ENCODE measurements at places on chromosomes 11 and 22.
A peak's percentile ranks its signal among the peaks of the same experiment; 100 is the strongest.

- DNase-seq, result no peak
Observed at GRCh38 chr22:28896611-28897010, 13.2 kb downstream of the ZNRF3 start.

GRCh38 chr11:62103986-62104385, 19.8 kb upstream of the INCENP start:
- no peak for DNase-seq

DNA sequence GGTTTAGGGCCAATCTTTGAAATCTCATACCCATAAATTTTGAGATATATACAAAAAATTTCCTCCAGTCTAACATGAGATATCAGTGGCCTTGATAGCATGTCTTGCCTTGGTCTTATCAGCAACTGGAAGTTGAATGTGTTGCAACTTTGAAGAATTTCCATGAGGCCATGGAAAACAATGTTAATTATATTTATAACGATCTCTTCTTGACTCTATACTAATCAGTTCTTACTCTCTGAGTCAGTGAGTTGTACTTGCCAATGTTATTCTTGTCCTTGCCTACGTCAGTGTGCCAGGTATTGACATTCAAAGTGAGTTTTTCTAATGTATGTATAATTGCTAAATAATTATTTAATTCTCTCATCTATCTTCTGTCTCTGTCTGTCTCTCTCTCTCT, 535.1 kb downstream of the KCNA4 start:
- no peak for DNase-seq

DNA sequence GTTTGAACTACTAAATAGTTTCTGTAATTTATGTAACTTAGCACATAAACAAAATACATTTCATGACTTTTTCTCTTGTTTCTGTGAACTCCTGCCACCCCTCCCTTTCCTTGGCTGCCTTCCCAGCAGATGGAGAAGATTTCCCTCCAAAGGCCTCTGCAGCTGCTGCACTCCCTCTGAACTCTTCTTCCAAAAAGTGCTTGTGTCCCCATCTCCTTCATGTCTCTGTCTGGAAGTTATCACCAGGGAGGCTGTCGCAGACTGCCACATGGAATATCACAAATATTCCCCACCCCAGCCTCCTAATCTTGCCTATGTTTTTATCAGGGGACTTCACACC, 1068.3 kb downstream of the OPCML start:
- no peak for DNase-seq

GRCh38 chr11:61150706-61151544, 10.3 kb downstream of the VPS37C start:
- DNase-seq, result no peak

DNA sequence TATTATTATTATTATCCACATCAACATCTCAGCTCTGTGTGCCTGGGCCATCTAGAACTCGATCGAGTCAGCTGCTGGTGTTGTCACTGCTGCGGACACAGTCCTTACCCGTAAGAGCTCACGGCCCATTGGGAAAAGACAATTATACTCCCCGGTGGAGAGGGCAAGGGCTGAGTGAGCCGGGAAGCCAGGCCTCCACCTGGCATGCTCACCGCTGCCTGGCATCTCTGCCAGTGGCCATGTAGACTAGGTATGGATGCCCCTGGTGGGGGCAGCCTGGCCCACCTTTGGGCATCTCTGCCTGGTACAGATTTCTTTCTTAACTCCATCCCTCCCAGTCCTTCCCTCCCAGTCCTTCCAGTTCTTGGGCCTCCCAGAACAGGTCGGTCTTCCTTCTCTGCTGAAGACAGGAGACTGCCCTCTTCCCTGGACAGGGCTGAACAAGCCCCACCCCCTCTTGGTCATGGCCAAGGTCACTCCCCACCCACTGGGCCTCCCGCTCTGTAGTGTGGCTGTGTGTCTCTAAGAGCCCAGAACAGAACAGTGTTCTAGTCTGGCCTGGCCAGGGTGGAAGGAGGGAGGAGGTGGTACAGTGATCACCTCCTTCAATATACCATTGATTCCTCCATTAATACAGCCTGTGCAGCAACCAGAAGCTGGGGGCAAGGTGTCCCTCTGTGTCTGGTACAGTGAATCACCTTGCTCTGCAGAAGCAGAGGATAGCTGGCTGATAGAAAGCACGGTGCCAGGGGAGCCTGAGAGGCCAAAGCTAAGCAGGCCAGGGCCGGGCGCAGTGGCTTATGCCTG, 57.7 kb downstream of the FLRT1 start:
- DNase-seq, result no peak

- no peak for DNase-seq
Observed at GRCh38 chr11:116422956-116423600, 349.7 kb downstream of the BUD13 start.

GRCh38 chr22:43829904-43830851, 18.1 kb upstream of the EFCAB6 start:
- no peak for DNase-seq

DNA sequence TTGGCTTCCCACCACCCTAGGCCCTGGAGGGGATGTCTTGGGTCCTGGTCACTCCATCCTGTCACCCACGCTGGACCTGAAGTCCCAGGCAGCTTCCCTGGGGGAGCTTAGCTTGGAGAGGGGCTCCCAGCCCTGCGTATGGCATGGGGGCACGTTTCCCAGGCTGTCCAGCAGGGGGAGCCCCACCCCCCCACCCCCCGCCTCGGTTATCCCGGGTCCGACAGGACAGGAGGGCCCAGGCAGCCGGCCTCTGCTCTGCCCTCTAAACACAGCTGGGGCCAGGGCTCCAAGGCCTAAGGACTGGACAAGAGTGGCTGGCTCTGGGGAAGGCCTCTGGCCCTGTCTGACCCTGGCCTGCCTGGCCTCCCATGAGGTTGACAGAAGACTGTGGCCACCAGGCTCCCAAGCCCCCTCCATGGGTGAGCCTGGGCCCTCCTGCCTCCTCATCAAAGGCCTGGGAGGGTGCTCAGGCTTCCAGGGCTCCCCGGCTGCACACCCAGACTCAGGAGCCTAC, 104.8 kb downstream of the NECTIN1 start:
- DNase-seq, result peak; percentile 77

All from HuH-7 (cell line).